ENCODE measurements at places on chromosomes 5 and 9. TPM values are rescaled to one million over a fixed set of nuclear protein-coding genes. Genes with fewer than 3 reads are reported as not detected.

Gene OBP2B
- not detected for total RNA-seq

Gene SPRY4
- total RNA-seq: 1.8 TPM

Gene BRINP1
- not detected for total RNA-seq

Gene LIFR
- total RNA-seq: not detected

Gene PKD2L2
- total RNA-seq: not detected

Gene FAM81B
- total RNA-seq: not detected

Gene CSNK1A1
- total RNA-seq: 174 TPM

Gene MARVELD2
- total RNA-seq: 0.25 TPM

Gene SMIM27
- 18.4 TPM for total RNA-seq

Gene FBP1
- 0.13 TPM for total RNA-seq

Gene RGS3
- 116 TPM for total RNA-seq

Gene PCDHAC2
- total RNA-seq: not detected

Gene LIX1
- total RNA-seq: not detected

Gene FOXD4L6
- not detected for total RNA-seq

Gene GLRA1
- not detected for total RNA-seq

Gene ARL14EPL
- not detected for total RNA-seq

Gene PCDHB12
- not detected for total RNA-seq

Gene TAF11L10
- not detected for total RNA-seq

Gene INSYN2B
- not detected for total RNA-seq

Measured in activated CD8-positive, alpha-beta memory T cell treated with anti-CD3 and anti-CD28 coated beads for 36 hours (primary cell).